Natural killer cell (primary cell): ENCODE measurements at places on chromosomes 5 and 9. TPM values are rescaled to one million over a fixed set of nuclear protein-coding genes. Genes with fewer than 3 reads are reported as not detected.
A peak's percentile ranks its signal among the peaks of the same experiment; 100 is the strongest.

ADAMTS2 gene
- not detected for total RNA-seq

CDH6 gene
- total RNA-seq: not detected

DNA sequence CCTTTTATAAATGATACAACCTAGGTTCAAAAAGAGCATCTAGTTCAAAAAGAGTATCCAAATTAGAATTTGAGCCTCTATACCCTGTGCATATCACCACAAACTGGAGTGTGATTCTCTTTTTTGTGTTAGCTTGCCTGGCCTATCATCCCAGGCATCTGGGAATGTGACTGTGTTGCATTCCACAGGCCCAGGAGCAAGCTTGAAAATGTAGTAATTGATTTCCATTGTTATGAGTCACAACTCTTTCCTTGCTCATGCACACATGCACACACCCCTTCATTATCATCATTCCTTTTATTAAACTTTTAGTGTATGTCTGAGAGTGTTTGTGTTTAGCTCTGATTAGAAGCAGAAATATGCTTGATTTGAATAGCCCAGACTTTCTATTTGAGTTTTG lies 75.2 kb downstream of the FCHO2 start:
- no peak overlapping the region for H3K4me3 ChIP-seq
- H3K27ac ChIP-seq: no peak overlapping the region
- H3K36me3 ChIP-seq: no peaks in the 10 kb centered on the region
- no peaks in the 10 kb centered on the region for H3K27me3 ChIP-seq
- DNase-seq: no peak
- no peaks in the 10 kb centered on the region for H3K4me1 ChIP-seq

DNA sequence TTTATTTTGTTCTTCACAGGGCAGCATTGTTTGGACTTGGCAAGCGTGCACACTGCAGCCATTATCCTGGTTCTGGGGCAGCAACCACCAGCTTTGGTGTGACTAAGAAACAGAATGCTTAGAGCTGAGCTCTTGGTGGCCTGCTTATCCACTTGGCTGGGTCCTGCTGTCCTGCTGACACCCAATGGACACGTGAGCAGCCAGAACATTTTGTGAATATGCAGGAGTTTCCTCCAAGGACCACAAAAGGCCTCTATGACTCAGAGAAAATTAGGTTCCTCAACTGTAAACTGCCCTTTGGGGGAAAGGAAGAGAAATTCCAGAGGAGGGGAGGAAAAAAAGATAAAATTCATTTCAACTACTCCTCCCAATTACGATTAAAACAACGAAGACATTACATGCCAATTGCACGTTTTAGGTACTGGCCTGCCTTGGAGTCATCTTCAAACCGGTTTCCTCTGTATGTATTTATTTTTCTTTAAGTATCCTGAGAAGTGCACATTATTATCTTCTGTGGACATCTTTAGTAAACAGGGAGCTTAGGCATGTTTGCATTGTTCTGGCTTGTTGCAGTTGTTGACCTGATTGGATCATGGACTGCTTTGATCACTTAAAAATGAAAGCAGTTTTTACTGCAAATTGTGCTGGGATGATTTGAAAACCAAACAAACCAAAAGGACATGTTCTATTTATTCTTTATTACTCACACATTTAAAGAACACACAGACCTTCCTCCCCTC lies 82.3 kb upstream of the TLE4 start:
- H3K36me3 ChIP-seq: no peaks in the 10 kb centered on the region
- H3K27ac ChIP-seq: no peak overlapping the region
- H3K4me3 ChIP-seq: no peak overlapping the region
- DNase-seq: no peak
- no peaks in the 10 kb centered on the region for H3K4me1 ChIP-seq

DNA sequence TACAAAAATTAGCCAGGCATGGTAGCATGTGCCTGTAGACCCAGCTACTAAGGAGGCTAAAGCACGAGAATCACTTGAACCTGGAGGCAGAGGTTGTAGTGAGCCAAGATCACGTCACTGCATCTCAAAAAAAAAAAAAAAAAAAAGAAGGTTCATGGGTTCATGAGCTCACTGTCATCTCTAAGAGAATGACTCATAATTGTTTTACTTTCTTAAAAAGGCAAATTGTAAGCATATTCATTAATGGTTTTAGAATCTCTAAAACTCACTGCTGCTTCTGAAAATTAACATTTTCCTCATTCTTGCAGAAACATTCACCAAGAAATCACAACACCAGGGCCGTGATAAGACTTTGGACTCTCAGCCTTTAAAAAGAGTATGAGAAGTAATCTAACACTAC lies 103.6 kb downstream of the GNA14 start:
- H3K36me3 ChIP-seq: no peaks in the 10 kb centered on the region
- H3K27ac ChIP-seq: no peak overlapping the region
- no peaks in the 10 kb centered on the region for H3K27me3 ChIP-seq

SPATA31A7 gene
- not detected for total RNA-seq

DOCK8 gene
- total RNA-seq: 207 TPM

DNA sequence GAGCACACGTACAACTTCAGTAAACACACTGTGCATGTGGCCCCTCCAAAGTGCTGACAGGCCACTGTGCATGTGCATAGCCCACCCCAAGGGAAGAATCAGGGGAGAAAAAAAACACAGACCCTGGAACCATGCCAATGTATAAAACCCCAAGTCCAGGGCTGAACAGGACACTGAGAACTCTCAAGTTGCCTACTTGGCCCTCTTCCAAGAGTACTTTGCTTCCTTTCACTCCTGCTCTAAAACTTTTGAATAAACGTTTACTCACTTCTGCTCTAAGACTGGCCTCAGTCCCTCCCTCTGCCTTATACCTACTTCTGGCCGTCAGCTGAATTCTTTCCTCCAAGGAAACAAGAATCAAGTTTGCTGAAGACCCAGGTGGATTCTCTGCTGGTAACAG lies 77.7 kb upstream of the NFIB start:
- no peaks in the 10 kb centered on the region for H3K4me1 ChIP-seq
- H3K36me3 ChIP-seq: no peaks in the 10 kb centered on the region
- H3K27ac ChIP-seq: no peak overlapping the region
- H3K4me3 ChIP-seq: no peak overlapping the region
- no peaks in the 10 kb centered on the region for H3K27me3 ChIP-seq

FIBCD1 gene
- not detected for total RNA-seq

- H3K4me3 ChIP-seq: no peak overlapping the region
- no peaks in the 10 kb centered on the region for H3K36me3 ChIP-seq
- H3K27ac ChIP-seq: no peak overlapping the region
- H3K27me3 ChIP-seq: peaks cover 3% of the 10 kb centered on the region
- no peaks in the 10 kb centered on the region for H3K4me1 ChIP-seq
- no peak for DNase-seq
Observed at GRCh38 chr9:86713470-86713869, 233.8 kb downstream of the GAS1 start.

DNA sequence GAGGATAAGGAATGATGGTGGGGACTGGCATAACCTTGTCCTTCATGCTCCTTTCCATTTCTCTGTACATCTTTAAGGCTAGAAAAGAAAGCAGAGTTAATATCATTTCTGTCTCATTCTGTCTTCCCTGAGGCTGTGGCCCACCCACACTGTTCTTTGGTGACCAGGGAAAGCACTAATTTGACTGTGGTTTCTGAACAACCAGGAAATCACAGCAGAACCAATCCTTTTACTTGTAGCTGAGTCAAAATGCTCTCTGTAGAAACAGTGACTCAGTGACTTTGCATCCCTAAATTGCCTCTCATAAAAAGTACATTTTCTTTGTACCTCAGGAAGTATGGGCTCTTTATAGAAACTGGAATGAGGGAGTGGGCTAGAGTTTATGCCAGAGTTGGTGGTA lies 28.1 kb downstream of the IL33 start:
- H3K36me3 ChIP-seq: no peaks in the 10 kb centered on the region
- H3K4me1 ChIP-seq: no peaks in the 10 kb centered on the region
- no peak overlapping the region for H3K4me3 ChIP-seq
- DNase-seq: no peak
- H3K27ac ChIP-seq: no peak overlapping the region

- peak; percentile 51 for DNase-seq
- no peaks in the 10 kb centered on the region for H3K27me3 ChIP-seq
- no peak overlapping the region for H3K27ac ChIP-seq
- H3K4me3 ChIP-seq: no peak overlapping the region
Observed at GRCh38 chr5:14415024-14415697, 166.4 kb upstream of the OTULINL start.

- H3K36me3 ChIP-seq: no peaks in the 10 kb centered on the region
- H3K4me3 ChIP-seq: no peak overlapping the region
- no peaks in the 10 kb centered on the region for H3K27me3 ChIP-seq
- DNase-seq: no peak
Observed at GRCh38 chr5:29214839-29215238, 1978.6 kb upstream of the CDH6 start.

DNA sequence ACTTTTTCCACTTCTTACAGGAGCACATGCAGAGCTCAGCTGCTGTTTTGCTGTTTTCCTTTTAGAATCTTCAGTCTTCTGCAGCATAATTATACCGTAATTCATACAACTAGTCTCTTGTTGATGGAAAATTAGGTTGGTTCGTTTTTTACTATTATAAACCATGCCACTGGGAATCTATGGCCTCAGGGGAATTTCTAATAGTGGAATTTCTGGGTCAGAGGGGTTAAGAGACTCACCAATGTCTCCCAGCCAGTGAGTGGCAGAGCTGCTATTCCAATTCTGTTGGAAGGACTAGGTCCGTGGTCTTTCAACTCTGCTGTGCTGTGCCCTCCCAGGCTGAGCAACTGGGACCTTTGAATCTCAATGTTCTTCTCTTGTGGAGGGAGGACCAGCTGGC lies 282.5 kb downstream of the ZSWIM6 start:
- no peak overlapping the region for H3K27ac ChIP-seq
- H3K27me3 ChIP-seq: no peaks in the 10 kb centered on the region
- DNase-seq: no peak
- no peak overlapping the region for H3K4me3 ChIP-seq
- no peaks in the 10 kb centered on the region for H3K36me3 ChIP-seq

HAVCR1 gene
- total RNA-seq: 10.9 TPM

GRCh38 chr5:173293817-173294672 lies 34.2 kb downstream of the STC2 start:
- peaks cover 11% of the 10 kb centered on the region for H3K4me1 ChIP-seq
- H3K27me3 ChIP-seq: peaks cover 3% of the 10 kb centered on the region

DNA sequence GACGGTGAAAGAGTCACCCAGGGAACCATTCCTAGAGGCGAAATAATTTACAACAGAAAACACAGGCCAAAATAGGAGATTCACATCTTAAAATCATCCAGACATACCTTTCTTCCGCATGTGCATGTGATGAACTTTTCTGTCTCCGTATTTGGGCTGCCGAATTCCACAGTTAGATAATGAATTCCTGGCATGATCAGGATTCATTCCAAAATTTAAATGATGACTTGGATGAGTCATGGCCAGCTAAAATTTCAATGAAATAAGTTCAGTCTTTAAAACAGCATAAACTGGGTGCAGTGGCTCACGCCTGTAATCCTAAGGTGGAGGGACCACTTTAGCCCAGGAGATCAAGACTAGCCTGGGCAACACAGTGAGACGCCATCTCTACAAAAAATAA lies 82.7 kb downstream of the DROSHA start:
- no peak overlapping the region for H3K4me3 ChIP-seq
- peaks cover 43% of the 10 kb centered on the region for H3K36me3 ChIP-seq
- no peak overlapping the region for H3K27ac ChIP-seq

SPATA31C1 gene
- total RNA-seq: not detected

GRCh38 chr9:27371382-27371781 lies 74.4 kb upstream of the EQTN start:
- H3K4me1 ChIP-seq: peaks cover 7% of the 10 kb centered on the region
- no peaks in the 10 kb centered on the region for H3K36me3 ChIP-seq
- H3K4me3 ChIP-seq: no peak overlapping the region
- no peak for DNase-seq
- H3K27ac ChIP-seq: no peak overlapping the region

- no peaks in the 10 kb centered on the region for H3K4me1 ChIP-seq
- H3K27ac ChIP-seq: no peak overlapping the region
- H3K36me3 ChIP-seq: no peaks in the 10 kb centered on the region
- H3K27me3 ChIP-seq: no peaks in the 10 kb centered on the region
- no peak overlapping the region for H3K4me3 ChIP-seq
Observed at GRCh38 chr5:164277720-164278119, 772.3 kb downstream of the MAT2B start.

DNA sequence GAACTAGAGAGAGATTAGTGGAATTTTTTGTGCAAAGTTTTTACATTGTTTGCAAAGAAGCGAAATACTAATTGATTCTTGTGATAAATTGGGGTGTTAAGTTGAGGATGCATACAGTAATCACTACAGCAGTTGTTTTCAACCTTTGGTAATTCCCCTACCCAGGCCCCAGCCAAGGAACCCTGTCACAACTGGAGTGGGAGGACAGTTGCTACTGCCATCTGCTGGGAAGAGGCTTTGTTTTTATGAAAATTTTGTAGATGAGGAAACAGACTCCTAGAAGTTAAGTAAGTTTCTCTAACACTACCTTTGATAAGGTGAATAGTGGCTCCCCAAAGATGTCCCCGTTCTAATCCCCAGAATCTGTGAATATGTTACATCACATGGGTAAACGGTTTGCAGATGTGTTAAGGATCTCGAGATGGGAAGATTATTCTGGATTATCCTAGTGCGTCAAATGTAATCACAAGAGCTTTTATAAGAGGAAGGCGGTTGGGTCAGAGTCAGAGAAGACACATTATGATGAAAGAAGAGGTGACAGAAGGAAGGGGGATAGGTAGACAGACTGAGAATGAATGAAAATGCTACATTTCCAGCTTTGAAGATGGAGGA lies 34.0 kb upstream of the PPP1R2B start:
- peak; percentile 29 for DNase-seq
- no peaks in the 10 kb centered on the region for H3K36me3 ChIP-seq
- H3K4me3 ChIP-seq: no peak overlapping the region
- H3K27me3 ChIP-seq: no peaks in the 10 kb centered on the region
- H3K4me1 ChIP-seq: no peaks in the 10 kb centered on the region

DNA sequence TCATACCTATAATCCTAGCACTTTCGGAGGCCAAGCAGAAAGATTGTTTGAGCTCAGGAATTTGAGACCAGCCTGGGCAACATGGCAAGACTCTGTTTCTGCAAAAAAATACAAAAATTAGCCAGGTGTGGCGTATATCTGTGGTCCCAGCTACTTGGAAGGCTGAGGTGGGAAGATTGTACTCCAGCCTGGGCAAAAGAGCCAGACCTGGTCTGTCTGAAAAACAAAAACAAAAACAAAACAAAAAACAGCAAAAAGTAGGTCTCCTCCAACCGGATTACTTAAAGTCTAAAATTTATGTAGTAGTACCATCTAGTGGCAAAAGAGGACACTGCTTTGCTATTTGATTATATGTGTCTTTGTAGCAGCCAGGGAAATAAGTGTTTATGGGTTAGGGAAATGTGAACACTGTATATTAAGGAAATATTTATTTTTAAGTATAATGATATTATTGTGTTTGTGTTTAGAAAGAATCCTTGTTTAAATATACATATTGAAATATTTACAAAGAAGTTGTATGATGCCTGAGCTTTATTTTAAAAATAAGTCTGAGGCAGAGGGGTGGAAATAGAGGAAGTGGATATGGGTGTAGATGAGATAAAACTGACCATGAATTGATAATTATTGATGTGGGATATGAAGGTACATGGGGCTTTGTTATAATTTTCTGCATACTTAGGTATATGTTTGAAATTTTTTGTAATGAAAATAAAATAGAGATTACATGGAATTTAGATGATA lies 20.0 kb downstream of the APC start:
- H3K36me3 ChIP-seq: peaks cover 13% of the 10 kb centered on the region
- H3K4me1 ChIP-seq: no peaks in the 10 kb centered on the region
- H3K4me3 ChIP-seq: no peak overlapping the region
- DNase-seq: peak; percentile 77
- H3K27me3 ChIP-seq: no peaks in the 10 kb centered on the region
